ENCODE measurements at places on chromosomes 4 and X. TPM values are rescaled to one million over a fixed set of nuclear protein-coding genes. Genes with fewer than 3 reads are reported as not detected.
A peak's percentile ranks its signal among the peaks of the same experiment; 100 is the strongest.

The ITGB1BP2 gene
- polyA plus RNA-seq = 3.3 TPM

The LIMCH1 gene
- 18.6 TPM for polyA plus RNA-seq

The MMRN1 gene
- 22.4 TPM for polyA plus RNA-seq

GRCh38 chr4:15665753-15666365, 10.7 kb upstream of the FBXL5 start:
- H3K4me1 ChIP-seq = no peaks in the 10 kb centered on the region
- H3K27ac ChIP-seq = no peak overlapping the region
- no peak overlapping the region for H3K4me3 ChIP-seq

DNA sequence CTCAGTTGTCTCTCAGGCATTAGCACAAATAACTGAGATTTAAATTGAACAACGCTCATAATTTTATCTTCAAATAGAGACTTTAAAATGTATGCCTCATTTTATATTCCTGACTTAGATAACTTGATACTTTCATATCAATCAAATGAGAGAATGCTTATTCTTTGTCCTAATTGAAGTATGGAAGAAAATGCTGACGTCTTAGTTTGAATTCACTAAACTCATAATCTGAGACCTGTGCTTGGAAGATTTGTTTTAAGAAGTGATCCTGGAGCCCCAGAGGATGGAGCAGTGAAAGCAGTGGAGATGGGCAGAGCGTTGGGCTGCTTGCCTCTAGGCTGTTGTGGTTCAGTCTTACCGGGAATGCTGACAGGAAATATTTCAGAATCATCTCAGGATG, 76.1 kb downstream of the ZNF518B start:
- no peaks in the 10 kb centered on the region for H3K27me3 ChIP-seq
- H3K4me3 ChIP-seq = no peak overlapping the region
- no peak overlapping the region for H3K27ac ChIP-seq
- DNase-seq = no peak

GRCh38 chrX:97751735-97752134, 868.0 kb downstream of the RPA4 start:
- H3K27me3 ChIP-seq = no peaks in the 10 kb centered on the region
- no peaks in the 10 kb centered on the region for H3K4me1 ChIP-seq
- H3K36me3 ChIP-seq = no peaks in the 10 kb centered on the region
- DNase-seq = no peak
- no peak overlapping the region for H3K4me3 ChIP-seq
- H3K27ac ChIP-seq = no peak overlapping the region

DNA sequence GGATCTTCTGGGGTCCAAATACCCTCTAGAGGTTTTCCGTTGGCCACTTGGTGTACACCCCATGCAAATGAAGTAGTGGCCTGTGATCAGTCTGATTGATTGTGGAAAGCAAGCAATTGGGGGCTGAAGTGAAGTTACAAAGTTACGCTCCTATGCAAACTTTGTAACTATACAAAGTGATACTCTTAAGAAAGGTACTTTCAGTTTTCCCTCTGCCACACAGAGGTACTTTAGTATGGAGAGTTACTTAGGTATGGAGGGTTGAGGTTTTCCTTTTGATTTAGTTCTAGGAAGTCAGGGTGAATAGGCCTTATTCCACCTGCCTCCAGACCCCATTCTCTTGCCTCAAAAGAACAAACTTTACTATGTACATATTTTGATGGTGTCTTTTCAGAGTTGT, 28.7 kb downstream of the STAG2 start:
- H3K4me3 ChIP-seq = no peak overlapping the region
- no peaks in the 10 kb centered on the region for H3K4me1 ChIP-seq
- no peaks in the 10 kb centered on the region for H3K27me3 ChIP-seq
- no peaks in the 10 kb centered on the region for H3K36me3 ChIP-seq
- no peak overlapping the region for H3K27ac ChIP-seq

- peak within 1 kb of the TSS; percentile 97 for H3K27ac ChIP-seq
- no peaks in the 10 kb centered on the region for H3K36me3 ChIP-seq
- H3K27me3 ChIP-seq = no peaks in the 10 kb centered on the region
- peak within 1 kb of the TSS; percentile 49 for H3K4me3 ChIP-seq
Measured at GRCh38 chr4:105551965-105552746, at the start of gene ARHGEF38. Gene ARHGEF38, plus strand, starts transcription at chr4:105552620. Its CDS starts 146 bp downstream, at chr4:105552766.

DNA sequence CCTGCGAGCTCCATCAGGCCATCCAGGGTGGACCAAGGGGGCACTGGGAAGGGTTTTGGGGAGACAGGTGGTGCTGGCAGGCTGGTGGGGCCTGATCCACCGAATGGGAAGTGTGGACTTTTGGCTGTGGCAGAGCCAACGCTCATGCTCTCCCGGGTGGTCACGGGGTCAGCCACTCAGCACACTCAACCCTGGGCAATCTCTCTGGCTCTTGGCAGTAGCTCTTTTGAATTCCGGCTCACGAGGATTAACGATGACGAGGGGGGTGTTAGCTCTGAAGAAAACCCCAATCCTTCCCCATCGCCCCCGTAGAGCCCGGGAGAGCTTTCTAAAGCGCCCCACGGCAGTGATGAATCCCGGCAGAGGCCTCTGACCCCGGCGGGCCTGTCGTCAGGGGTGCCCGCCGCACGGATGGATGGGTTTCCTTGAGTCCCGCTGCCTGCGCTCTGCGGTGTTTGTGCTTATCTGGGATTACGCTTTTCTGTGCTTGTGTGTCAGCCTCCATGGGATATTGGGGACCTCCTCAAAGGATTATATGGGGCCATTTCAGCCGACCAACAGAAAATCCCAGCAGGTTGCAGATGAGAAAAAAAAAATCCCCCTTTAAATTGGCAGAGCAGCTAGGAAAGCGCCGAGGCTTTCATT, 156.8 kb upstream of the PSAPL1 start:
- no peak for DNase-seq
- H3K36me3 ChIP-seq = no peaks in the 10 kb centered on the region
- H3K27ac ChIP-seq = no peak overlapping the region
- peaks cover 12% of the 10 kb centered on the region for H3K27me3 ChIP-seq

GRCh38 chr4:125762537-125762936, 447.8 kb downstream of the FAT4 start:
- H3K27me3 ChIP-seq = no peaks in the 10 kb centered on the region
- H3K4me3 ChIP-seq = no peak overlapping the region
- DNase-seq = no peak
- H3K36me3 ChIP-seq = no peaks in the 10 kb centered on the region
- no peak overlapping the region for H3K27ac ChIP-seq
- no peaks in the 10 kb centered on the region for H3K4me1 ChIP-seq

DNA sequence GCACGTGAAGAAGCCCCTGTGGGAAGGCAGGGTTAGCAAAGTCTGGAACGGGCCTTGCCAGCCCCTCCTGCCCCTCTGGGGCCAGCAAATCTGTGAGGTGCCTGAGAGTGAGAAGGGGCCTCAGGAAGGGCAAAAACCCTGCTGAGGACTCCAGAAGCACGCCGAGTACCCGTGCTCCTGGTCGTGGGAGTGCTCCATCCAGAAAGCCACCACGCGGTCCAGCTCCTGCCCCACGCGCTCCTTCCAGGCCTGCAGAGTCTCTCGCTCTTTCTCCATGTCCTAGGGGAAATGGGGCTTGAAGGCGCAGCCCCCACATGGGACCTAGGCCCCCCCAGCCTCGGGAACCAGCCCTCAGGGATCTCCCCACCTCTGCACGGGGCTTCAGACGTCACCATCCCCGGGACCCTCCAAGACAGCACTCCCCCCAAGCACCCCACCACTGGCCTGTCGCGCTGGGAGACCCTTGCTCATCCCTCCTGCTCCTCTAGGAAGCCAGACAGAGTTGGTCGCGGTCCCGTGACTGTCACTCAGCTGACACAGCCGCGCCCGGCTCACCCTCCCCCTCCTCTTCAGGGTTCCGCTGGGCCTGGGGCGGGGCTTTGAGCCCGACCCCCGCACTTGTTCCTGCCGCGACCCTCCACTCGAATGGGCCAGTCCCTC, at the start of gene RENBP:
Gene RENBP (minus strand): TSS at position 504 of the 660 bp plus-strand sequence. CDS start 33 bp downstream, at position 471.
- DNase-seq = no peak
- H3K27ac ChIP-seq = peak within 1 kb of the TSS; percentile 67
- no peaks in the 10 kb centered on the region for H3K27me3 ChIP-seq
- H3K36me3 ChIP-seq = peaks cover 16% of the 10 kb centered on the region
- H3K4me1 ChIP-seq = peaks cover 33% of the 10 kb centered on the region

- H3K4me3 ChIP-seq = no peak overlapping the region
- H3K27me3 ChIP-seq = no peaks in the 10 kb centered on the region
- no peaks in the 10 kb centered on the region for H3K4me1 ChIP-seq
- H3K36me3 ChIP-seq = no peaks in the 10 kb centered on the region
Measured at GRCh38 chr4:177879851-177880250, 437.6 kb upstream of the AGA start.

All from large intestine (tissue), 12 donors.